Stimulated activated CD8-positive, alpha-beta memory T cell treated with anti-CD3 and anti-CD28 coated beads, Interleukin-7, amount 100 ng/mL, for 1 hour (primary cell): ENCODE measurements at places on chromosomes 1 and 21.

DNA sequence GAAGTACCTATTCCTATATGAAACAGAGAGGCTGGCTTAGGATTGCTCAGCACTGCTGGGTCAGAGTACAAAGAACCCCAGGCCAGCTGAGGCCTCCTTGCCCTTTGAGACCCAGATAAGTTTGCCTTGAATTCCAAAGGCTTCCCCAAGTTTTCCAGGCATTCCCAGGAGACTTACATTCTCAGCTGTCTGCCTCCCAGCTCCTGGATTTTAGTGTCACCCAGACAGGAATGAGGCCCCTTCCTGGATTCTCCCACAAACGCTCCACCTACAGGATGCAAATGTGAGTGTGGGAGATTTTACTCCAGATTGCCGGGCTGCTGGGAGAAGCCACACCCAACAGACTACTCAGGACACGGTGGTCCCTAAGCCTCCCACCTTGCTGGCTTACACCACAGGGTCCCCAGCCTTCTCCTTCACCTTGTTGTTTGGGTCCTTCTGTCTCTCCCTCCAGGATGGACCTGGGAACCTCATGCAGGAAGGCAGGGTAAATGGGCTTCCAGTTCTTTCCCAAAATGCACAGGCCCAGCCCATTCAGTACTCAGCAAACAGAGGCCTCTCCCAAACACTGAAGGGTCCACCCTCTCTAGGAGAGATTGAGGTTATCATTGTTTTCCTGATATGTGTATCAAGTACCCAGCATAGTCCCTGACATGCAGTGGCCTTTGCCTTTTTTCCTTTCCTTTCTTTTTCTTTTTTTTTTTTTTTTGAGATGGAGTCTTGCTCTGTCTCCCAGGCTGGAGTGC, 10.6 kb downstream of the RHBG start:
- DNase-seq, result no peak

DNA sequence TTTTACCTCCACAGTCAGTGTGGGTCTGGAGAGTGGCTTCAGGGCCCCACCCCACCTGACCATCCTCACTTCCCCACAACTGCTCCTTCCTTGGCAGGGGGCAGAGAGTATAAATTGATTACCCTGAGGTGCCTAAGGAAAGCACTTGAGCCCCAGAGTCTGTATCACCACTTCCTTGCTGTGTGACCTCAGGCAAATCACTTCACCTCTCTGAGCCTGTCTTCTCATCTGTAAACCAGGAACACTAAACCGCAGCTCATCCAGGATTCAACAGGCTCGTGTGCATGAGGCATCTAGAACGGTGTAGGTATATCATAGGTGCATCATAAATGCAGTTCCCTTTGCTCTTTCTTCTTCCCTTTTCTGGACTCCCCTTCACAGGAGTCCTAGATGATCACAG, 43.4 kb downstream of the GRIK3 start:
- DNase-seq, result no peak

- no peak for DNase-seq
Measured at GRCh38 chr1:24276791-24277190, 42.4 kb upstream of the GRHL3 start.

DNA sequence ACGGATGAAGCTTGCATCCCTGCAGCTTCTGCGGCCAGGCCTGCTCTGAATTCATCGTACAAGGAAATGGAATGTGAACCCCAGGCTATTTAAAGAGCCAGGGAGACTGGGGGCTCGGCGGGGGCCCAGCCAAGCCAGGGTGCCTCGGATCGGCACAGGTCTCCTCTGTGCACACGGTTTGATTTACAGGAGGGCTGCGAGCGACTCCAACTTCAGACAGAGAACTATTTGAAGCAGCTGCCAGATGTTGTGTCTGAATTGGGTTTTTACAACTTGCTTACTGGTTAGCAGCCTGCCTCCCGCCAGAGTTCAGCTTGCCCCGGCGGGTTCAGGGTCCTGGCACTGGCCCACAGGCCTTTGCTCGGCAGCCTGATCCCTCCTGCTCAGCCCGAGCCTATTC, 83.2 kb downstream of the SPSB1 start:
- no peak for DNase-seq

DNA sequence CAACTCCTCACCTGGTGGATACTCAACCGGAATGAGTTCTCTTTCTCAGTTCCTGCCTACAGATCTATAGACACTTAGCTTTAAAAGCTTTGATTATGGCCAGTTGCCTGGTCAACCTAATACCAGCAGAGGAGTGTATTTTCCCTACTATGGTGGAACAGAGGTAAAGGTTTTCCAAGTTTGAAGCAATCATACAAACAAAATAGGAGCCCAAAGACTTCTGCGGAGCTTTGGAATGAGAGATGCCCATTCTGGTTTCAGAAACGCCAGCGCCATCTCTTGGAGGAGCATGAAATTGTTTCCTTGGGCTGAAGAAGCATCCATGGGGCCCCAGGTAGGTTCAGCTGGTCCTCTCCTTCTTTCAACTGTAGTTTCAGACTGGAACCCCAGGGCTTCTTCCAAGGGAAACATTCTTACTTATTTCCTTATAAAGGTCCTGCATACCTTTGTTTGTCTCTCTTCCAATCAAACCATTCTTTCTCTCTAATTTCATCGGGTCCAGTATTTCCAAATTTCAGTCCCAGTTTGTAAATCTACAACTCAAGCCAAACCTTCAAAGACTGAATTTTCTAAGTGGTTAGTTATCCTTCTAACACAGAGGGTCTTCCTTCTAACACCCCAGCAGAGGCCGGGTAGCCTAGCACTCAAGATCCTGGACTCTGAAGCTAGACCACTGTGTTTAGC, 95.9 kb downstream of the KCNJ15 start:
- no peak for DNase-seq

DNA sequence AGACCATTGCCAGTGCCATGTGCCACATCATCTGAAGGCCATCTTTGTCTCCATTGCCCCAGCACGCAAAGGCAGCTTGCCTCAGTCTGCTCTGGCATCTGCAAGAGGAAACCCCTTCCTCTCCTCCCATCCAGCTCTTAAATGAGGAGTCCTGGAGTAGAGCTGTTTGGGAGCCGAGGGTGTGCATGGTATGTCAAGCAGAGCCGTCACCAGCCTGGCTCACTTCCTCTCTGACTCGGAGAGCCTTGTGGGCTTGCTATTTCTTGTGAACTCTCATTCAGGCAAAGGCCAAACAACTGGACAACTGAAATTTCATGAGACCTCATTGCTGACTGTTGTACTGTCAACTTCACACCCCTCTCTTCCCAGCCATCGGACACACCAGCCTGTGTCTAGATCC, 143.9 kb downstream of the SIPA1L2 start:
- DNase-seq, result no peak

DNA sequence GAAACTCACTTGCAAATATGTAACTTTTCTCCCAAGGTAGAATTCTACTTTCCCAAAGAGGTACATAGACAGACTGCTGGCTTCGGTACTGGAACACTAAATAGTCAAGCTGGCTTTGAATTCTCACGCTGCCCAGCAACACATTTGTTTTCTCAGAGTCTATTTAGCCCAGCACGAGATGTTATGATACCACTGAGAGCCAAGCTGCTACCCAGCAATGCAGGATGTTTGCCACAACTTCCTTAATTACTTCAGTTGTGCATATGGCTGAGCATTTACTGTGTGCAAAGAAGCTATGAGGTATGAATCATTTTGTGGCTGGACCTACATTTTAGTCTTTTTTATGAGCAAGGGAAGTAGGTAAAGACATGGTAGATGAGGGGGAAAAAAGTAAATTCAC, 793.2 kb downstream of the PLA2G4A start:
- no peak for DNase-seq

DNA sequence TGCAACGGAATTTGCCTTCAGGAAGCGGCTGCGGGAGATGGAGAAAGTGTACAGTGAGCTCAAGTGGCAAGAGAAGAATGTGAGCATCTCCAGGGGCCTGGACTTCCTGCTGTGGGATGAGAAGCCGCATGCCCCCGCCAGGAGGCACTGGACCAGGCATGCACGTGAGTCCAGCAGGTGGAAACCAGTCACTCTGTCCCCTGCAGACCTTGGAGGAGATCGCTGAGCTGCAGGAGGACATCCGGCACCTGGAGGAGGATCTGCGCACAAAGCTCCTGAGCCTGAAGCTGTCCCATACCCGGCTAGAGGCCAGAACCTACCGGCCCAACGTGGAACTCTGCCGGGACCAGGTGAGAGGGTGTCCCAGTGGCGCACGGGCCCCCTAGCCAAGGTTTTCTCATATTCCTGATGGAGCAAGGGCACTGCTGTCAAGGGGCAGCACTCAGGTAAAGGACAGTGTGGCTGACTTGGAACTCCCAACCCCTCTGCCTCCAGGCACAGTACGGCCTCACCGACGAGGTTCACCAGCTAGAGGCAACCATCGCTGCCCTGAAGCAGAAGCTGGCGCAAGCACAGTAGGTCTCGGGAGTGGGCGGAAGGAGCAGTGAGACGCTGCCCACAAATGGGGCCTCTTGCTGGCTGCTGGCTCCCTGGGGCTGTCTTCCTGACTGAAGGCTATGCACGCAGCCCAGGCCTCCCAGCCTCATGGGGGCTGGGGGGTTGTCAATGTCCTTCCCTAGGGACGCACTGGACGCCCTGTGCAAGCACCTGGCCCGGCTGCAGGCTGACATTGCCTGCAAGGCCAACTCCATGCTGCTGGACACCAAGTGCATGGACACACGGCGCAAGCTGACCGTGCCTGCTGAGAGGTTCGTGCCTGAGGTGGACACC, 1.2 kb upstream of the ADPRS start:
- DNase-seq, result no peak

DNA sequence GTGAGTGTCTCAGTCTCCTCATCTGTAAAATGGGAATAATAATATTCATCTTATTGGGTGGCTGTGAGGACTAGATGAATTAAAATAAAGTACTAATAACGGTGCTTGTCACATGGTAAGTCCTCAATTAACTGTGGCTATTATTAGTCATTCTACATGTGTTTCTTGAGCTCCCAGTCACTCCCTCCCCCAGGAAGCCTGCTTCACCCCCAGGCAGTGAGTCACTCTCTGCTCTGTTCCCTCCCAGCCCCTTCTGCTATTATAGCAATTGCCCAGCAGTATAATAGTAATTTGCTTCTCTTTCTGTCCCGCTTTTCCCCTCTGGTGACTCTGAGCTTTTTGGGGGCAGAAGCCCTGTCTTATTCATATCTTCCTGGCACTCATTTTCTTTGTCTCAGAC, 102.0 kb downstream of the BEND5 start:
- no peak for DNase-seq

GRCh38 chr1:228721407-228721806, 13.9 kb upstream of the RHOU start:
- no peak for DNase-seq

DNA sequence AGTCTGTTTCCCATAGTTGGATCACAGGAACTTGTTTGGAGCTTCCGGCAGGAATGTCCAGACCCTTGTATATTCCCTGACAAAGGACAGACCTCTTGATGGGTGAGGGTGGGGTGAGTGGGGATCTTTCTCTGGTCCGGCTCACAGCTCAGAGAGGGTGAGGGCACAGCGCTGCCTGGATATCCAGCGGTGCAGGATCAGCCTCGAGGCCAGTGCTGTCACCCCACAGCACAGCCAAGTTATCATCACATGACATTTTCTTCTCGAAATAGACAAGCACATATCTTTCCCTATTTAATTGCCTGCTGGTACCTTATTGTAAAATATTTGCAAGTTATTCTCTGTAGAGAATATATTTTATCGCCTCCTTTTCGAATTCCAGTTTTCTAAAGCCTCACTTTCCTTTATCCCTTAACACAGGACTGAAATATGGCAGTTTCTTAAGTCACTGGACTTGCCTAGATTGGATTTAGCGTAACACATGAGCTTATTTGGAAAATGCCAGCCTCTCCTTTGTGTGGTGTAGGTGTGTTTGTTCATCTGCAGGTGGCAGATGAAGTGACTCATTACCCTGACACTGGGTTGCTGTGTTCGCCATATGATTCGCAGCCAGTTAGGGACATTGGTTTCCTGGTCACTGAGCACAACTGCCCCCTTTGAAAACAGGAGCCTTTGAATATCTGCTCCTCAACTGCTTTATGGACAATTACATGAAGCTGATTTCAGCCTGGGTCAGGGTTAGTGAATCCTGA, 21.4 kb downstream of the CLIC6 start:
- DNase-seq, result no peak

DNA sequence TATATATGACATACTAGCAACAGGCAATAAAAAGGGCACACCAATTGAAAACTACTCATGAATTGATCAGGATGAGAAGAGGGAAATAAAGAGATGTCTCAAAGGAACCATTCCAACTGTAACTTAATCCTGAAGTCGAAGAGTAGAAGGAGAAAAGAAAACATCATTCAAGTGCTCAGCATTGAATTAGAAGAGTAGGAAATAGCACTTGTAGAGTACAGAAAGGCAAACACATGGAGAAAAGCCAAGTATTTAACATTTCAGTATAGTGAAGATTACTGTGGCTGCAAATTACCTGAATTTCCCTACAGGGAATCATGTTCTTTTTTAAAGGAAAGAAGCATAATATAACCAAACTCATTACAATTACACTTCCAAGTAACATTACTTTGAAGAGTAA, 205.0 kb downstream of the KCTD3 start:
- no peak for DNase-seq

GRCh38 chr1:93288558-93288957, 57.1 kb upstream of the DR1 start:
- no peak for DNase-seq
